ENCODE measurements at places on chromosomes 6 and 20.

- no peak overlapping the region for H3K4me3 ChIP-seq
- H3K27ac ChIP-seq, result no peak overlapping the region
- DNase-seq, result no peak
- H3K4me1 ChIP-seq, result no peaks in the 10 kb centered on the region
- no peaks in the 10 kb centered on the region for H3K27me3 ChIP-seq
Observed at GRCh38 chr6:108464418-108465097, 96.2 kb upstream of the FOXO3 start.

DNA sequence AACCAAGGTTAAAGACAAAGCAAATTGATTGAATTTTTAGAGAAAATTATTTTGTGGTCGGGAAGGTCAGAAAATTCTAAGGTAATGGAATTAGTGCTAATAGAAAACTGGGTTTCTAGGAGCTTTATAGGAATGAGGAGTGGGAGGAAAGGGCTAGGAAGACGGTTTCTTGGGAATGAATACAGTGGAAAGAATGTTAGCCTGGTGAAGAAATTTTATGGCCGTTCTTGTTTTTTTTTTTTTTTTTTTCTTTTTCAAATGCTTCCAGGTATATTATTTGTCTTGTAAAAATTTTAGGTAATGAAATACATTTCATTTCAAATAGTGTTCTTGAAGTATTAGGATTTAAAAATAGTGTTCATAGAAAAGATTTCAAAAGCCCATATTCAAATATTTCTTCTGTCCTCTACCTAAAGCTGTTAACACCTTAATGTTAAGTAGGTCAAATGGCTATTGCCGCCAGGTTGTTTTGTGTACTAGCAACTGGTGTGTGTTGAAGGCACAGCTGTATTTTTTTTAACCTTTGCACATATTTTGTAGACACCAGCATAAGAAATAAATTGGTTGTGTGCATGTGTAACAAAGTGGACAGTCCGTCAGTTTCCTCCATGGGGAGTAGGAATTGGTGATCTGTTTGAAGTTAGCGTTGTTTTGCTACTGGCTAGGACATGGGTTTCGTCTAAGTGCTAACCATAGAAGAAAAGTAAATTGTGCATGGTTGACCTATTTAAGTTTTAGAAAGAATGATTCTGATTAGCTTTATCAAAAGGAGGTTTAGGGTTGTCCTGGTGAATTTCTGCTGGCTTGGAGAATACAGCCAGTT, 32.3 kb downstream of the AFDN start:
- no peak overlapping the region for H3K27ac ChIP-seq
- H3K27me3 ChIP-seq, result no peaks in the 10 kb centered on the region
- H3K4me1 ChIP-seq, result no peaks in the 10 kb centered on the region
- H3K4me3 ChIP-seq, result no peak overlapping the region
- H3K36me3 ChIP-seq, result no peaks in the 10 kb centered on the region

DNA sequence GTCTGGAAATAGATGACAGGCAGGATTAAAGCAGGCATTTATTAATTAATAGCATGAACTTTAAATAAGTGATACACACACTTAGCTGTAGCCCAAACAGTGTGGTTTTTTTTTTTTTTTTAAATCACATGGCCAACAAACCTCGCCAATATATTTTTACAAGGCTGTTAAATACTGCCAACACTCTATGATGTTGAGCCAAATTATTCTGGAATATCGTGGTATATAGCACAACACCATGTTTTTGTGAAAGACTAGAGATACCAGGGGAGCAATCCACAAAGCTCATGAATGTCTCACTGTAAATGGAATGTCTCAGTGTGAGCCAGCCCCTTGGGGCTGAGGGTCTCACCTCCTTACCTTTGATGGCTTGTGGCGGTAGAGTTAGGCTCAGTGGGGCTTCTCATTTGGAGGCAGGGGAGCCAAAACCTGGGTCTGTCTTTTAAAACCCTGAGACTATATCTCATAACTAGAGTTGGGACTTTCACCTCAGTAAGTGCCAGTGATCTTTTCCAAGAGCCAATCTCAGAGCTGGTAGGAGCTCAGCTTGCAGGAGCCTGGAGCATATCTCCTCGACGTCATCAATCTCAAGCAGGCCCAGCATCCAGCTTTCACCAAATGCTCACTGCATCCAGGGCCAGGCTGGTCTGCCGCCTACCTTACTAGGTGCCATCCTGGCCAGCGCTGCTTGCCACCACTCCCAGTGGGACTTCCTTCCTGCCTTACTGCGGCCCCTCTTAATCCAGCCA, 78.5 kb upstream of the FAM184A start:
- H3K4me1 ChIP-seq, result no peaks in the 10 kb centered on the region
- H3K27ac ChIP-seq, result no peak overlapping the region
- no peak overlapping the region for H3K4me3 ChIP-seq
- DNase-seq, result no peak
- no peaks in the 10 kb centered on the region for H3K27me3 ChIP-seq

GRCh38 chr6:149586149-149586548, 20.0 kb downstream of the GINM1 start:
- no peaks in the 10 kb centered on the region for H3K4me1 ChIP-seq
- DNase-seq, result no peak
- H3K27ac ChIP-seq, result no peak overlapping the region

GRCh38 chr6:39362487-39362865, 40.0 kb upstream of the KCNK16 start:
- no peak overlapping the region for H3K4me3 ChIP-seq
- no peaks in the 10 kb centered on the region for H3K36me3 ChIP-seq
- no peak for DNase-seq
- H3K4me1 ChIP-seq, result no peaks in the 10 kb centered on the region
